ENCODE measurements at places on chromosomes 4 and X. TPM values are rescaled to one million over a fixed set of nuclear protein-coding genes. Genes with fewer than 3 reads are reported as not detected.
A peak's percentile ranks its signal among the peaks of the same experiment; 100 is the strongest.

The GUCY1A1 gene
- 0.09 TPM for total RNA-seq

DNA sequence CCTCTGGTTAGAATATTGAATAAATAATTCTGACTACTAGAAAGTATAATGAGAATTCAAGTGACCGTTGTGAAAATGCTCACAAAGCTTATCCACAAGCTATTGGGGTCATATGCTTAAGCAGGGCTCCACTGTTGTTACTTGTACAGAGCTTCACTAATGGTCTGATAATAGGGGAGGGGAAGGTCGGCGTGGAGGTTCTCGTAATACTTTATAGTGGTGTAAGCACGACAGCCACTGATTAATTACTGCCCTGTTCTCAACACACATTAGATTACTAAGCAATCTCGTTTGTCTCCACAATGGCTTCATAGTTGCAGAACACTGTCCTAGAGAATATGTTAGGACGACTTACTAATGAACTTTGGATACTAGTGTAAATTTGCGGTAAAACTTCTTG is 11.6 kb downstream of the UNC5C start:
- peak; percentile 27 for DNase-seq

- DNase-seq, result peak; percentile 1
These were observed 3.7 kb downstream of the STATH start for GRCh38 chr4:69999420-69999819.

DNA sequence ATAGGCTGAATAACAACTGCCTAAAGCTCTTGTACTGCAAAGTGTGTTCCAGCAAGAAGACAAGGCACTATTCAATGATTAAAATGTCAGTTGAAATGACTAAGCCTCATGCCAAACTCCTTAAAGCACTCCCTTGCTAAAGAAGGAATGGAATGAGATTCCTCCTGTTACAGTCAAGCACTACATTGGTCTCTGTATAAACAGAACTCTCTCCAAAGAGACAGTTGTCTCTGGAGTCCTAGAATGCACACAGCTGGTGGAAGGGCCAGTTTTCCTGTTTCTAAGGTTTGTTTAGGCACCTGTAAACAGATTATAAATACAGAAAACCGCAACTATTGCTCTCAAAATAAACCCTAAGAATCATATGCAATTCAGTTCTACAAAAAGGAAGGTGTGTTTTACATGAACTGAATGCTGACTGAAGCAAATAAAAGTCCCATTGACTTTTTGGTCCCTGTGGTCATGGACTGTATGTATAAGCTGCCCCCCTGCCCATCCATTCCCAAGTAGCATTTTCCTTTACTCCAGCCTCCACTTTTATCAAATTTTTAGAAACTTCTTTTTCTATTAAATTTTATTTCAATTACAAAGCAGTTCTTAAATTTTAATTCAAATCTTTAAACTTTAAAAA is 47.0 kb downstream of the FAT1 start:
- DNase-seq, result peak; percentile 78

- DNase-seq, result no peak
These were observed 248.0 kb upstream of the KCNIP4 start for GRCh38 chr4:22196551-22196950.
